ENCODE measurements at places on chromosomes 2 and 18.

- DNase-seq, result no peak
These were observed 763.9 kb downstream of the TSN start for GRCh38 chr2:122519366-122519765.

DNA sequence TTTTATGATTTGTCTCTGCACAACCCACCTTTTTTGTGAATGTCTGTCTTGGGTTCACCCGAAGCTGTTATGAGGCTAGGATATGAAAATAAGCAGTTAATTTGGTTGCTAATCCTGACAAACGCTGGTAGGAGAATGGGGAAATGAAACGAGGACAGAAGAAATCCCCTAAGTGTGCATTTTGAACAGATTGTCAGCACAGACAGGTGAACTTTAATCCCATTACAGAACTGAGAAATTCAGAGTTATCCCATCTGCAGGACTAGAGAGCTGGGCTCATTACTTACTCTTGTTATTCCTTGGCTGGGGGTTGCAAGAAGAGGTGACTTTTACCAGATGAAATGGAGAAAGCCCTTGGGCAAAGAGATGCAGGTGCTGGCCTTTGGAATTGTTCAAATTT, 123.3 kb upstream of the NYAP2 start:
- DNase-seq, result no peak

- DNase-seq, result no peak
These were observed 78.3 kb downstream of the RTP5 start for GRCh38 chr2:241947876-241948275.

GRCh38 chr2:206647985-206648384, 5.7 kb downstream of the FAM237A start:
- DNase-seq, result peak; percentile 30

- DNase-seq, result no peak
These were observed 1785.3 kb upstream of the CELF4 start for GRCh38 chr18:39350945-39351344.

GRCh38 chr18:56162311-56163265, 475.8 kb downstream of the TXNL1 start:
- DNase-seq, result no peak

GRCh38 chr2:119279666-119280065, 56.0 kb downstream of the STEAP3 start:
- DNase-seq, result no peak

- DNase-seq, result peak; percentile 34
These were observed 241.6 kb downstream of the PIK3C3 start for GRCh38 chr18:42196651-42197050.

GRCh38 chr2:80926168-80926567, 621.6 kb upstream of the LRRTM1 start:
- no peak for DNase-seq

DNA sequence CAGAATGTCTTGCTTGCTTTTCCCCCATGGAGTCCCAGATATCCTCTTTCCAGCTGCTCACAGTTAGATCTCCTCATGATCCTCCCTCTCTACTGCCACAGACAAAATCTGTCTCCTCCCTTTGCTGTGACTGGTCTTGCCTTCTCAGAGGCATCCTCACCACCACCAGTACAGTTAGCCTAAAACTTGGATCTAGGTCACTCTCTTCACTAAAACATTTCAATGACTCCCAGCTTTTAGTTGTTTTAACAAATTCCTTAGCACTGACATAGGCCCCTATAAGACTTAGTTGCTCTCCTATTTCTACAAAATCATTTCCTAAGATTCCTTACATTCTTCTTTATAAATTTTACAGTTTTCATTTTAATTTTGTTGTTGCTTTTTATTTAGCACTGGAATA, 734.2 kb upstream of the CHAC2 start:
- DNase-seq, result peak; percentile 84

DNA sequence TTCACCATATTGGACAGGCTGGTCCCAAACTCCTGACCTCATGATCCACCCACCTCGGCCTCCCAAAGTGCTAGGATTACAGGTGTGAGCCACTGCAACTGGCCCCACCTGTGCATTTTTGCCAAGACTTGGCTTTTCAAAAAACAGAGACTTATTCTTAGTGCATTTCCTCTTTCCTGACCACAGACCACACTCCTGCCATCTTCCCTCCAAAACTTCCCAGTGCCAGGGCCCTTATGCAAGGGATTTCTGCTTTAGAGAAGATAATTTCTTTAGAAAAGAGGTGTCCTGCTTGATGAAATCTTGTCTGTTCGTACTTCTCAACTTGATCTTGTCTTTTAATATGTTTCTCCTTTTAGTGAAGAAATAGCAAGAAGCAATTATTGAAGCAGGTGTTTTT, 98.8 kb upstream of the ZNF516 start:
- no peak for DNase-seq

DNA sequence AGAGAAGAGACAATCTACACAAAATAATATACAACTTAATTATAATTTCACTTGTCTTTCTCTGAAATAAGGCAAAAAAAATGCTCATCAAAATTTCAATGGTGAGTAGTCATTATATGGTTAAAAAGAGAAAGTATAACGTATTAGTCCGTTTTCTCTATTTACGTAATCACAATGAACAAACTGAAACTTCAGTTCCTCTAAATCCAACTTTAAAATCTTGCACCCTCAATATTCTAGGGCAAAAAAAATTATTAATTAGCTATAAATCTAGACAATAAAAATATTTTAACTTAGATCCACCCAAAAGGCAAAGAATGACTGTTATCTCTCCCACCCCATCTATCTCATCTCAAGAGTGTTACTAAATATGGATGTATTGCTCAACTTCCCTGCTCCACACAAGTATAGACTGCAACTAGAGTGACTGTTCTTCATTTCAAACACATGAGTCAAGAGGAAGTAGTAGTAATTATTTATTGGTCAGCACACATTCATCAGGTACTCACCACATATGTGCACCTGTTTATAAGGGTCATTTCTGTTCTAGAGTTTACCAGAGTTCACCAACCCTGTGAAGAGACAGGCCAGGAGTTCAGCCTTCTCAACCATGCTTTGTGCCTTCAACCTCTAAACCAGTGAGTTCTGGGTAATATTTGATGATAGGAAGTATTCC, 36.4 kb downstream of the STK39 start:
- peak; percentile 92 for DNase-seq

DNA sequence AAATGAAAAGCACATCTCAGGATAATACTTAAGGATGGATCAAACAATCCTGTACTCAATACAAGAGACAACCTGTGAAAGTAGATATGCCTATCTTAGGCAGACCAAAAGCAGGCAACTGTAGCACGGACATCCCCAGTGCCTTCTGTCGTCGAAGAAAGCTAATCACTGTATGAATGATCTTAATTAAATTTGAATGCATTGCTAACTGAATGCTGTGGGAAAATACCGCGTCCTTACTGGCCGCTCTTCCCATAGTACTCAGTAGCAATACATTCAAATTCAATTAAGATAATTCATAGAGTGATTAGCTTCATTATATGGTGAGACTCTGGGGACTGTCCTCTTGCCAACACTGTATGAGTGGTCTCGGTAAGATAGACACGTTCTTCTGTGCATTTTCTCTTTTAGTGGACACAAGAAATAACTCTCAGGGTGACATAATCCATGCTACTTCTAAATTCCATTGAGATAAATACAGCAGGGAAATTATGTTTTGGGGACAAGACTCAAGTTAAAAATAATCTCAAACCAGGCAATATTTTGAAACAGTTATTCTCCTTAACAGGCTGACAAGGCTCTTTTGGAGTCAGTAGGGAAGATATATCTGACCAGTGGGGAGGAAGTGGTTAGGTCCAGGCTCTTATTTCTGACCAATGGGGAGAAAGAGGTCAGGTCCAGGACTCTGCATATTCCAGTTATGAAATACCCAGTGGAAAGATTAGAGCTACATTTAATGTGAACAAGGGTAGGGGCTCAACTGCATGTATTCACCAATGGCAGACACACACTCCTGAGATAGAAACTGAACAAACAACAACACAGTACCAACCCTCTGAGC, 97.3 kb downstream of the DOCK10 start:
- DNase-seq, result no peak

DNA sequence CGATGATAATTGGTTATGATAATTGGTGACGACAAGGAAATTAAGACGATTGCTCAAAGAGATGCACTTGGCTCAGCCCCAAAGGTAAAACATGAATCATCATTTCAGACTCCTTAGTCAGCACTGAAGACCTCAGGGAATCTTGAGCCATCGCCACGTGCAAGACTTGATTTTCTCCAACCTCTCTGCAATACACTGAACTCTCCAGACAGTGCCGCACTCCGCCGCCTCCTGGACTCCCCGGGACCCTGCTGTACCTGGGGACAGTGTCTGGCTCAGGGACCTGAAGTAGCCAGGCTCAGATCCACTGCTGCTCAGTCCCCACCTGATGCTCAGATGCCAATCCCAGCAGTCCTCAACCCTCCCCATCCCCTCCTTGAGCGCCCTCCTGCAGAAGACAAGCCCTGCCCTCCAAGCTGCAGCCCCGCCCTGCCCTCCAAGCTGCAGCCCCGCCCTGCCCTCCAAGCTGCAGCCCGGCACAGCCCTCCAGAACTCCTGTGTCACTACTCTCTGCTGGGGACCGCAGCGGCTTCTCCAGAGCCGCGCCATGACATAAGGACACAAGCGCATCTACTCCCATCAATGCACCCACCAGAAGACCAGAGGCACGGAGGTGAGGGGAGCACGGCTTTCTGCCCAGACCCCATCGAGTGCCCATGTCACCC, 1.1 kb downstream of the TMEM18 start:
- DNase-seq, result peak; percentile 94

- DNase-seq, result no peak
These were observed 150.2 kb downstream of the CCDC85A start for GRCh38 chr2:56333812-56334485.
